ENCODE measurements at places on chromosomes 1 and 21. TPM values are rescaled to one million over a fixed set of nuclear protein-coding genes. Genes with fewer than 3 reads are reported as not detected.

- no peak for DNase-seq
Observed at GRCh38 chr1:151509350-151510019, 1.7 kb upstream of the CGN start.

DNA sequence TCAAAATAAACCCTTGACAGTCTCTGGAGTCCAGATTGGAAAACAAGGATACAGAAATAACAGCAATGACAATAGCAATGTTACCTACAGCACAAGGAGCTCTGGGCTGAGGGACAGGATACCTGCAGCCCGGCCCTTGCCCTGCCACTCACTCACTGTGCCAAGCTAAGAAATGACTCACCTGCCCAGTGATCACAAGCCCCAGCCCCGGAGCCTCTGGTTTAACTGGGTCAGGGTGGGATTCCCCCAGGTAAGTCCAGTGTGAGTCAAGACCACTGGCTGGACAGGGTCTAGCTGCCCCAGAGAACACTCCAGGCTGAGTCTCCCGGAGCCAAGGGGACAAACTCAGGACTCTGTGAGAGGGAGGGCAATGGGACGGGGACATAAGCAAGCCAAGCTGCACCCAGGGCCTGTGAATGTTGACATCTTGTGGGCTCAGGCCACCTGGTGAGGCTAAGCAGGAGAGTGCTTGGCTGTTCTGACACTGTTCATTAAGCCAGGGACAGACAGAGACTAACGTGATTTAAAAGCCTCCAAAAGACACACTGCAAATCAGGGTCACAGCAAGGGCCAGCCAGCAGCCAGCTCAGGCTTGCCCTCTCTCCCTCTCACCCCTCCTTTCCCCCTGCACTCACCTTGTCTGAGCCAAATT, 64.1 kb downstream of the MIS18A start:
- no peak for DNase-seq

GRCh38 chr1:214464445-214465287, 86.7 kb downstream of the PTPN14 start:
- no peak for DNase-seq

GRCh38 chr1:182622901-182623528, 18.8 kb upstream of the RGS16 start:
- no peak for DNase-seq

DNA sequence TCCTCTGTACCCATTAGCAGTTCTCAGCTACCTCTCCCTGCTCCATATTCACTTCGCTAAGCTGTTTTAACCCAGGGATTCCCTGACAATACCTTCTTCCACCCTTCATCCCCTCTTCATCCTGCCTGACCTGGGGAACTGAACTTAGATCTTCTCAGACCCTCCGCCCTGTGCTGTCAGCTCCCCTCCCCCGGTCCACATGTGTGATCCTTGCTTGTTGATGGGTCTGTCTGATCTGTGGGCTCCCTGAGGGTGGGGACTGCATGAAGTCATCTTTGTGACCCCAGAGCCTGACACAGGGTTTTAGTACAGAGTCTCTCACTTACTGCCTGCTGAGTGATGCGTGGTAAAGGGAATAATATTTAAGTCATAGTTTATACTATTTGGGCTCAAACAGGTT, 11.8 kb downstream of the CHAF1B start:
- DNase-seq: no peak

DNA sequence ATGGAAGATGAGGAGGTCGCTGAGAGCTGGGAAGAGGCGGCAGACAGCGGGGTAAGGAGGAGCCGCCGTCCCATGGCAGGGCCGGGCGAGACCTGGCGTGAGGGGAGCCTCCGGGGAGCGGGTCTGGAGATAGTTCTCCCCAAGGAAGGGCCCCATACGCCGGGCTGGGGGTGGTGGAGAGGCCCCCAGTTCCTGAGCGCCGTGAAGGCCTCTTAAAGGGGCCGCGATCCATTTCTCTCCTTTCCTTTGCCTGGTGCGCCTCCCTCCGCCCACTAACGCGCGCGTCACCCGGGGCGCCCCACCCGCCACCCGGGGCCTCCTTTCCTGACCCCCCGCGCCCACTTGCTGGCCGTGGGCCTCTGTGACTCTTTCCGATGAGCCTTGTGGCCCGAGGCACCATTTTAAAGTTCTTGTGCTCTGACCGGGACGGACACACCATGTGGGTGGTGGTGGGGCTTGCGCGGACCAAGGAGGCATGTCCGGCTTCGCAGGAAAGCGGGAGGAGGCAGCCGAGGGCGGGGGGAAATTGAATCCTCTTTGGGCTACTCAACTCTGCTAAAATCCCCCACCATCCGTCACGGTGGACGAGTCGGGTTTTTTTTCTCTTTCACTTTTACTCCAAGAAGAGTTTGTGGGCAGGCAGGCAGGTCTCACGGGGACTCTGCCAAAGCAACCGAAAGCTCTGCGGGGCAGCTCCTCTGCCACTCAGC, 371 bp downstream of the SZRD1 start:
- peak; percentile 89 for DNase-seq

GRCh38 chr1:117466761-117467160, 99.5 kb downstream of the MAN1A2 start:
- DNase-seq: no peak

DNA sequence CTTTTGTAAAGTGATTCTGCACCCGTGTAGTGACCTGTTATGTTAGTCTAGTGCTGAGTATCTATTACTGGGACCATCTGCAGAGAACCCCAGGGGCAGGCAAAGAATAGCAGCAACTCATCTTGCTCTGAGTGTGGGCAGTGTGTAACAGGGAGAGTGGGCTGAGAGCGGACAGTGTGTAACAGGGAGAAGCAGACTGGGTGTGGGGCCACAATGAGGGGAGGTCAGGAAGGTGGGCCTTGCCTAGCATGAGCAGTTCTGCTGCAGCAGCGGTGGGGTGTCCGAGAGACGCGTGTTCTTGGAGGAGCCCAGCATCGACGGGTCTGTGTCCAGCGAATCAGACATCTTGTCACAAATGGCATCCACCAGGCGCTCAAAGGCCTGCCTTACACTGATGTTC, 41.2 kb upstream of the NRDC start:
- no peak for DNase-seq

- DNase-seq: no peak
Observed at GRCh38 chr1:210597555-210598134, 268.9 kb downstream of the HHAT start.

DNA sequence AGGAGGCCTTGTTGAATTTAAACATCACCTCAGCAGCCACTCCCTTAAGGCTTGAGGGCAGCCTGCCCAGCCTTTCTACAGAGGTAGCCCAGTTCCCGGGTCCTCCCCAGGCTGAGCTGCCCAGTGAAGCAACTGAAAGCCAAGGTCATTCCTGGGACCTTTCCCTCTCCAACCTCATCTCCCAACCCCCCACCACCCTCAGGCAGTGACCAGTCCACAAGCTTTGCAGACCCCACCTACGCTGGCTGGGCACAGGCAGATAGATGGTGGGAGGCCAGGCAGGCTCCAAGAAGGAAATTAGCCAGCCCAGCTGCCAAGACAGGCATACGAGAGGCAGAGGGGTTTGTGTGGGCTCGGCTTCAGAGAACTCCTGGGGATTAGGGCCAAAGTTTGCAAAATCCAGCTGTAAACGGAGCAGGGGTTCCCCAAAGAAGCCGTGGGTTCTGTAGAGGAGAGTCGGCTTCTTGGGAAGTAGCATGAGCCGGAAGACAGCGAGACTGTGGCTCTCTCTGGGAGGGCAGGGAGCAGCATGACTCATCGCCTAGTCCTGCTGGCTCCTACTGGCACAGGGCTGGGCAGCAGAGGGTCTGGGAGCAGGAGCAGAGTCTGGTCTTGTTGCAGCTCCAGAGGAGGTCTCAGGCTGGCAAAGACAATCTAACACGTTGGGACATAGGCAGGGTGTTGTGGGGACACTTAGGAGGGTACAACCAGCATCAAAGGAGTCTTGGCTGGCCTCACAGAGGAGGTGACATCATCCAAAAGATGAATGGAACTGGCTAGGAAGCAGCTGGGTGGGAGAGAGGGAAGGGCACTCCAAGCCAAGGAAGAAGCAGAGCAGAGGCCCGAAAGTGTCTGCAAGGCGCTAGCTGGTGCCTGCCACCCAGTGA, 2.8 kb upstream of the ZC3H12A start:
- DNase-seq: peak; percentile 35

DNA sequence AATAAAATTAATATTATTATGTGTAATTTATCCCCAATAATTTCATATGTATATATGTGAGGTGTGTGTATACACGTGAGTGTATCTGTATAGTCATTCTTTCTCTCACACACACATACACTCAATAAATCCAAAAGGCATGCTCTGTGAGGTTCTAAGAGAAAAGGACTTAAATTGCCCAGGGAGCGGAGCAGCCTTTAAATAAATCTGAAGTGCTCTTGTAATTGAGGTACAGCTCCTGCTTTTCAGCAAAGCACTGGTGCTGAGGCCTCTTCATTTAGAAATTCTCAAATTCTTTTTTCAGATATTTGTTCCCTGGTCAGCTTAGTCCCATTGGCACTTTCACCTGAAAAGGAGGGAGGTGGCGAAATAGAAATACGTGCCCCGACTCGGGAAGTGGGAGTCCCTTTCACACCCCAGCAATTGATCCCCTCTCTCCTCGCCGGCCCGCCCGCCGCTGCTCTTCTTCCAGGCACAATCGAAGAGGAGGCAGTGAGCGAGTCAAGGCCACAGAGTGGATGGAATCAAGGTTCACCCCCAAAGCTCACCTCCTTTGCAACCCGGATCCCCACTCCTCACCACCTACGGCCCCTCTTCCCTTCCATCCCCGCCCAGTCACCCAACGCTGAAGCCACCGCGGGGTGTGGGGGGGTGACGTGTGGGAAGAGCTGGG, 944 bp downstream of the PLPPR5 start:
- no peak for DNase-seq

GRCh38 chr1:30748098-30748698, 9.4 kb downstream of the LAPTM5 start:
- no peak for DNase-seq

DNA sequence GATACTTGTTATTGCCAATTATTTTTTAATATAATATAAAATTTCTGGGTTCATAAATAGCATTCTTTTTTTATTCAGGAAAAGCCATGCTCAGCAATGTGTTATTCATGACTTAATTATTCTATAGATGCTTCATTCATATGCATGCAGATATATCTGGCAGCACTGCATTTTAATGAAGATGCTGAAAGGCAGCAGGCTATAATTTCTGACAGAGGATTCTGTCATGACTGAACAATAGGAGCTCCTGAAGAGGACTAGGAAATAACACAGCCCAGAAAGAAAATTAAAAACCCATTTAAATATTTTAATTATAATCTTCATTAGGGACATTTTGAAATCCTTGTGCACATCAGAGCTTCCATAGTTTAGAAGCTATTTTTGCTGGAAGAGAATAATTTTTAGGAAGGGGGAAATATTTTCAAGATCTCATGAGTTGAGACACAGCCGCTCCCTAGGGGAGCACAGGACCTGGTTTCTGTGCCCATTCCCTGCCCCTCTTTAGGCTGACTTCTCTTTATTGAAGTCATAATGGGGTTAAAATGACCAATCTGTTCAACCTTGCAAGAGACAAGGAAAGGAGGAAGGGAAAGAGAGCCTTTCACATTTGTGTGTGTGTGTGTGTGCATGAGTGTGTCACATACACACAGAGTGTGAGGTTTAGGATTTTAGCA, 83.9 kb downstream of the RPE65 start:
- DNase-seq: no peak

Gene BEND5
- total RNA-seq: 0.73 TPM

Gene MTMR11
- 2.3 TPM for total RNA-seq

Gene DNAI4
- total RNA-seq: 3.0 TPM

Gene E2F2
- 23.2 TPM for total RNA-seq

Gene SETDB1
- total RNA-seq: 73.6 TPM

Gene TM2D1
- total RNA-seq: 39.2 TPM

Gene PRRX1
- not detected for total RNA-seq

Gene TDRD5
- not detected for total RNA-seq

Gene APOBEC4
- total RNA-seq: not detected
